ENCODE measurements at places on chromosomes 2 and 18.

DNA sequence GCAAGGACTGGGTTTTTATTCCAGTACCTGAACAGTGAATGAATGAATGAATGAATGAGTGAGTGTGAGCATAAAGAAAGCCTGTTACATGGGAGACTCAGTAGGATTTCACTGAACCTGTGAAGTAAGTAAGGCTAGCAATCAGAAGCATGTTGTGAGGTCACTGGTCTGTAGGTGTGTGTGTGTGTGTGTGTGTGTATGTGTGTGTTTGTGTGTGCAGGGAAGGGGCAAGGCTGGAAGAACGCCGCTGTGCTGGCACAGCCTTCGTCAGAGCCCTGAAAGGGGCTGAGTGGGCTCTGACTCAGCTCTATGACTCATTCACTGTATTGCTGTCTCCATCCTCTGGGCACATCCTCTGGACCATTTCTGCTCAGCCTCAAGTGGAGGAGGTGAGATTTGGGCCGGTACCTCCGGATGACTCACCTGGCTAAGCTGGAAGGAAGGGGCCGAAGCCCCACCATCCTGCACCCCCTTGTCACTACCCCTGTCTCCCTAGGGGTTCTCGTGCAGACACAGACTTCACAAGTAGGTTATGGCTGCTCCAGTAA is 51.4 kb upstream of the MRPL33 start:
- DNase-seq, result no peak

DNA sequence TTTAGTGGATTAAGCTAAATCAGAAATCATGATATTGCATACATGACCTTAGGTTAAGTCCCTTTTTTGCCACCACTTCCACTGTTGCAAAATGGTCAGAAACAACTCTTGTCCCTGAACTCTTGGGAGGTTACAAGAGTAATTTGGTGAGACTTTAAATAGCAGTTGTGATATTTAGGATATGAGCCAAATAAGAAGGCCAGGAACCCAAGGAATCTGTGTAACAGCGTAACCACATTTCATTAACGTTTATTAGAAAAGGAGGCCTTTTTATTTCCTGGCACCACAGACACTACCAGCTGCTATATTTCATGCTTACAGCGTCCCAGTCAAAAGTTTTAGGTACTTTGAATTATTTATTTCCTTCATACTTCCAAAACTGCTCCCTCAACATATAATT is 268.0 kb downstream of the GPD2 start:
- no peak for DNase-seq

DNA sequence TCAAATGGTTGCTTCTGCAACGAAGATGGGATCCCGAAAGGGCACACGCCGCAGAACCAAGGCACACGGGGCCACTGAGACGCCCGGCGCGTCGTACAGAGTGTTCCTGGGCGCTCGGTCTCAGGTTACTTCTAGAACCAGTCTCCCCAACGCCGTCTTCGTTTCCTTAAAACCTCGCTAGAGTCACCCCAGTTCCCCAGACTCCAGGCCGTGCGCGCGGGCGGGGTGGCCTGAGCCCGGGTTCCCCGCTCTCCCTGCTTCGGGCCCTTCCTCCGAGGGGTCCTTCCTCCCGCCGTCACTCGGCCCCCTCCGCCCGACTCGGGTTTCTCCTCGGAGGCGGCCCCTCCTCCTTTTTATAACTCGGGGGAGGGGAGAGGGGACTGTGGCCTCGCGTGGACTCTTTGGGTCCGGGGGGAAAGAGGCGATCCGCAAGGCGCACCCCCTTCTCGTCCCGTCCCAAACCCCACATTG is 774 bp upstream of the FZD7 start:
- DNase-seq, result no peak

- DNase-seq, result no peak
Measured at GRCh38 chr18:8659609-8660242, 45.6 kb upstream of the MTCL1 start.

DNA sequence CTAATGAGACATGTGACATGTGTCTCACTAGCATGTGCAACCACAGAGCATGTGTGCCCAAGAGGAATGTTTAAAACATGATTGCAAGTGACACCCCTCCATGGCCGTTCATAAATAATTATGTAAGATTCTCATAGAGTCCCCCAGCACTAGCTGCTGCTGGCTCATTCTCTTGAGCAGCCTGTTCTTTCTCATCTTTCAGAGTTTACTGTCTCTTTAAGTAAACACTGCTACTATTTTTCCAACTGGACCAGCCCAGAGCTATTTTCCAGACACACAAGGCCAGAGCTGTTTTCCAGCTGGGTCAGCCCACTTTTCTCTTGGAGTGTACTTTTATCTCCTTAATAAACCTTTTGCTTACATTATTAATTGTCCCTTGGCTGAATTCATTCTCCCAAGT is 326.8 kb upstream of the DLGAP1 start:
- DNase-seq, result no peak

DNA sequence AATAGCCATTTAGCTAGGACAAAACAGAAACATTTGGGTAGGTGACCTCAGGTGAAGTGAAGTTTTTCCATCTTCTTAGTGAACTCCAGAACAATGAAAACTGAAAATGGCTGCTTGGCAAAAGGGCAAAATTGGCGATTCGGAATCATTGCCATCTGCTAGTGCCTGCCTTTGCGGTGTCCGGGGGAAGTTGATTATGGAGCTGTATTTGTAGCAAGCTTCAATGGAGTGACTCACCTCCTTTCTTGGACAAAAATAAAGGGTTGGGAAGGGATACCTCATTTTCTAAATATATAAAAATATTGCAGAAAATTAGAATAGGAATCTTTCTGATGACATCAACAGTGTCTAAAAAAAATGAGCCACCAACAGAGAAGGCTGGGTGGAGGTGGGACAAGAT is 460.5 kb downstream of the TGIF1 start:
- no peak for DNase-seq
